Hematopoietic multipotent progenitor cell (in vitro differentiated cells): ENCODE measurements at places on chromosomes 7 and 10. TPM values are rescaled to one million over a fixed set of nuclear protein-coding genes. Genes with fewer than 3 reads are reported as not detected.

DNA sequence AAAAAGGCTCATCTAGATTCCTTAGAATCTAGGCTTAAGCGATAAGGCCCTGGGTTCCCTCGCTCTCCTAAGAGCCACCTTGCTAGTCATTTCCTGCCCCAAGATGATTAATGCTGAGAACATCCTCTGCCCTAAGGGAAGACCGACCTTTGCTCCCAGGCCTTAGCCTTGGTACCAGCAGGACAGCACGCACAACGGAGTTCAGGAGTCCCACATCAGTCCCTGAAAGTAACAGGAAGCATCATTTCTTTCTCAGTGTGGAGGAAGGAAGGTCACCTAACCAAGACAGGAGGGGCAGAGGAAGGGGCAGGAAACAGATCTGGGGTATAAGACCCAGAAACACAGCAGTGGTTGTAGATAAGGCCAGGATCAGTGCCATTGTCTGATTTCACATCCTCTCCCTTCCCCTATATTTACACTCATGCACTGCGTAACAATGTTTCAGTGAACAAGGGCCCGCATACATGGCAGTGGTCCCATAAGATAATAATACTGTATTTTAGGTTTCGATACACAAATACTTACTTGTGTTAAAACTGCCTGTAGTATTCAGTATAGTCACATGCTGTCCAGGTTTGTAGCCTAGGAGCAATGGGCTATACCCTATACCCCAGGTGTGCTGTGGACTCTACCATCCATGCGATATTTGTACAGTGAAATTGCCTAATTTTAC, 8.1 kb upstream of the FAM107B start:
- DNase-seq = peak; percentile 68

- no peak for DNase-seq
Observed at GRCh38 chr10:111890046-111890445, 293.5 kb downstream of the GPAM start.

GRCh38 chr10:89814278-89814677, 112.9 kb downstream of the KIF20B start:
- no peak for DNase-seq

DNA sequence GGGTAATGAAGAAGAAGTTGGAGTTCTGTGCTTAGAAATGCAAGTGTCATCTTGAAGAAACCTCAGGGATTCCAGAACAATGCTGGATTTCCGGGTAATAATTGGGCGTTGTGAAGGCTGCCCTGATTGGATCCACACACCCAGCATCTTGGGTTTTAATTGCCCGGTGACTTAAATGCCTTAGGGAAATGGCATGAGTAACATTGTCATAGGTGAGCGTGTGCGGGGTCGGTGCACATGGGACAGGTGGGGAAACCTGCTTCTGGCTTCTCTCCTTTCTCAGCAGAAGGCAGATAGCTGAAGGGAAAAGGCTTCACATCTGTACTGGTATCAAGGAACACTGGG, 15.2 kb upstream of the CAMK1D start:
- no peak for DNase-seq

- DNase-seq = no peak
Observed at GRCh38 chr10:59138052-59138451, 38.4 kb upstream of the PHYHIPL start.

DNA sequence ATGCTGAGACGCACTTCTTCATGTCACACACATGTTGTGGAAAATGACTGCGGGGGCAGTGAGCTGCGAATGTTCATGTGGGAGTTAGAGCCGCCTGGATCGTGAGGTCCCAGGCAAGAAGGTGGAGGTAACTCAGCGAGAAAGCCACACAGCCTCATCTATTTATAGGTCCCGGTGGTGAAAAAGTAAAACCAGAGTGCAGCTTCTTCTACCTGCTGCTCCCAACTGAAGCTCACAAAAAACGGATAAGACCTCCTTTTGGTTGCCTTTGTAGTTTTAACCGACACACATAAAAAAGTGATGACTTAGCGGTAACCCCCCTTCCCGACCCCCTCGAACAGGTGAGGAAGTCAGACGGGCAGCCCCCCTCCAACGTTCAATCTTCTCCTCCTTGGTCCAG, 276.9 kb downstream of the GATA3 start:
- DNase-seq = peak; percentile 14

DNA sequence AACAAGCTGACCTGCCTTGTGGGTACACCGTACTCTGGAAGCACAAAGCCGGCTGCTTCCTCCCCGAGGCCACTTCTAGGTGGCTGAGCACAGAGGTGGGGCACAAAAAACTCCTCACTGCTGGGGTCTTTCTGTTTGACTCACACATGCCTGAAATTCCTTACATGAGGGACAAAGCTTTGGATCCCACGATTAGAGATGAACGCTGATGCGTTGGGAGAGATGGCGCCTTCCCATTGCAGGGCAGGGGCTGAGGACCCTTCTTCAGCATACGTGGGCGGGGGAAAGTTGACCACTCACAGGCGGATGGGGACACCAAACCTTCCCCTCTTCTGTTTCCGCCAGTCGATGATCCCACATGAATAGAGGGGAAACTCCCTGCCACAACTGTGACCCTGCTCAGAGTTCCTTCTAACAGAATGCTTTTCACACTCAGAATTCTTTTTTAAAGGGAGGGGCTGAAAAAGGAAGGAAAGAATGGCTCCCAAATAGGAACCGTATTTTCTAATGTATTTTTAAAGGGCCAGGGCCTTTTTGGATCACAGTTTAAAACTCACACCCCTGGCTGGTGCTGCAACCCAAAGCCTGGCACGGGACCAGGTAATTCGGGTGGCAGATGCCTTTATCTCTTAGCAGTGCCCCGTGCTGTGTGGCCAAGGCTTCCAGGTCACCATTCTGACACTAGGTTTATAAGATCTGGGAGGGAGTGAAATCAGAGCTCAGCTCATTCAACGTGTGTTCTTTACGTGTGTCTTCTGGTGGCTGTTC, 134.0 kb downstream of the PRKAG2 start:
- no peak for DNase-seq

- no peak for DNase-seq
Observed at GRCh38 chr7:141264511-141264910, 190.6 kb downstream of the TMEM178B start.

- no peak for DNase-seq
Observed at GRCh38 chr7:99036546-99037111, 107.3 kb downstream of the SMURF1 start.

- no peak for DNase-seq
Observed at GRCh38 chr10:75429159-75429827, 2.1 kb upstream of the LRMDA start.

DNA sequence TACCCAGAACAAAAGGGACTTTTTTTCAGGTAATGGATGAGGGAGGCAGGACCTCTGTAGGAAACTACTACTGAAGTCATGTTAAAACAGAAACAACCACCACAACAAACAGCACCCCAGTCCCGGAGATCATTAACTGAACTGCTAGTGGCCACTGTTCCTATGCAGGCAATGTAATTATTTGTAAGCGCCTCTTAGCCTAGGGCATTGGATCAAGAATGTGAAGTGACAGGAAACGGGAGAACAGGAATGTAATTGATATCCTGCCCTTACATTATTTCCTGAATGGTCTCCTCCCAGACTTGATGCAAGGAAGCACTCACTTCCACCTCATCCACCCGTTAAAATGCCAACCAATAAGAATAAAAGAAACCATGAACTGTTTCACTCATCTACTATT, 16.7 kb upstream of the GAD2 start:
- DNase-seq = no peak

DNA sequence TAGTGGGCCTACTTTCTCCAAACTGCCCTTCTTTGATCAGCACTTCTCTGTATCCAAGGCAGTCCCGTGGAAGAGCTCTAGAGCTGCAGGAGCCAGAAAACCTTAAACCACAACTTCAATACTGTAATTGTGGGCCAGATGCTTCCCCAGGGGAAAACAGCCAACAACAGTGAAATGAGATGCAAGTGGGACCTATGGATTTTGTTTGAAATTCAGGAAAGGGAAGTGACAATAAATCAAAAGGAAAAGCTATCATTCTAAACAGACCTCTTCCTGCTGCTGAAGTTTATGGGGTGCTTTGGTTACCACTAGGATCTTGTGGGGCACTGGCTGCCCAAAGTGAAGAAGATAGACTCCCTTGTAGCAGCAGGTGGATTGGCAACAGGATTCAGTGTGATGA, 1031.7 kb downstream of the LRMDA start:
- no peak for DNase-seq

- DNase-seq = peak; percentile 46
Observed at GRCh38 chr10:75924309-75924902, 493.0 kb downstream of the LRMDA start.

- DNase-seq = no peak
Observed at GRCh38 chr10:62335326-62335725, 38.8 kb upstream of the ZNF365 start.

DNA sequence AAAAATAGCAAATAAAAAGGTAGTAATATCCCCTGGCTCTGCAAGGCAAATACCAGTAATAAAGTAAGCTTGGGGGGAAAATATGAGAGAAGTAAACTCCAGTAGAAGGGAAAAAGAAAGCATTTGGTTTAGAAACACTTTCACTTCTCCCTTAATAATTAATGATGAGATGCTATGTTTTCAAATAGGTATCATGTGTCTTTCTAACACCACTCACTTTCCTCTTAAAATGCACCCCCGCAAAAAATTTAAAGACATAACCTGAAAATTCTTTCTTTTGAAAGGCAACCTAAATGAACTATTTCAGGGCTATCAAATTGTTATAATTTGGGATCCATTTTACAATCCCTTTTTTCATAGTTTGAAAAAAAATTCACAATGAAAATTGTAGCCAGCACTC, 240.3 kb downstream of the SNX10 start:
- DNase-seq = no peak

- no peak for DNase-seq
Observed at GRCh38 chr7:151505433-151505832, 14.3 kb downstream of the RHEB start.

GRCh38 chr7:117979954-117980497, 106.8 kb upstream of the CTTNBP2 start:
- DNase-seq = no peak

DNA sequence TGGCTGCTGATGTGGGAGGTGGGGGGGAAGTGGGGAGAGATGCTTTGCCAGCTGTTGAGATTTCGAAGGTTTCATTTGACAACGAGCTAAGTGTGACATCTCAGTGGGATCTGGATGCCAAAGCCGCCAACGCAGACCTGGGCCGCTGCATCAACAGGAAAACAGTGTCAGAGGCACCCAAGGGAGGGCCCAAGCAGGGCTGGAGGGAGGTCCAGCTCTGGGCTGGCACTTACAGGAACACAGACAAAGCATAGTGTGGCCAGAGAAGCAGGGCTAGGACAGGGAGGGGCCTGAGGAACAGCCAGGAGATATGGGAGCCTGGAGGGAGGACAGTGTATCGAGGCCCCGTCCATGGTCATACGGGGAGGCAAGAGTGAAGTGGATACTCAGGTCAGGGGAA, 73.1 kb downstream of the GTF2IRD1 start:
- no peak for DNase-seq

- DNase-seq = no peak
Observed at GRCh38 chr7:131196803-131197202, 130.9 kb upstream of the MKLN1 start.

DNA sequence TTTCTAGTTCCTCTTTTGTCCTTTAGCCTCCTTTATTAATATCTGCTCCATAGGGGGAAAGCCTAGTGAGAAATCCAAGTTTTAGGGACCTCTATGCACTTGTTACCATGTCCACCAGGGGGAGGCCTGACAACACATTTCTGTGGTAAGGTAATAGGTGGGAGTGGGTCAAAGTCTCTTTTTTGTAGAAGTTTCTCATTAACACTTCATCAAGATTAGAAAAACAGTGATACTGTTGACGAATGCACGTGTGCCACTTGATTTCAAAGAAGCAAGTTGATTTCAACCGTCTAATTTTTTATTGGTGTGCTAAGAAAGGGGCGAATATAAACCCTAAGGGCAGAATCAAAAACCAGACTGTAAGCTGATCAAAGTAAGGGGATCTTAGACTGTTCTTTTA, 30.6 kb downstream of the CISD1 start:
- peak; percentile 36 for DNase-seq

GRCh38 chr10:106836933-106837663, 327.4 kb downstream of the SORCS1 start:
- DNase-seq = no peak

GRCh38 chr7:82578430-82578829, 134.9 kb upstream of the CACNA2D1 start:
- no peak for DNase-seq

- DNase-seq = no peak
Observed at GRCh38 chr7:118642396-118642795, 417.9 kb downstream of the ANKRD7 start.

GRCh38 chr7:20438694-20439376, 108.1 kb downstream of the ITGB8 start:
- no peak for DNase-seq

DNA sequence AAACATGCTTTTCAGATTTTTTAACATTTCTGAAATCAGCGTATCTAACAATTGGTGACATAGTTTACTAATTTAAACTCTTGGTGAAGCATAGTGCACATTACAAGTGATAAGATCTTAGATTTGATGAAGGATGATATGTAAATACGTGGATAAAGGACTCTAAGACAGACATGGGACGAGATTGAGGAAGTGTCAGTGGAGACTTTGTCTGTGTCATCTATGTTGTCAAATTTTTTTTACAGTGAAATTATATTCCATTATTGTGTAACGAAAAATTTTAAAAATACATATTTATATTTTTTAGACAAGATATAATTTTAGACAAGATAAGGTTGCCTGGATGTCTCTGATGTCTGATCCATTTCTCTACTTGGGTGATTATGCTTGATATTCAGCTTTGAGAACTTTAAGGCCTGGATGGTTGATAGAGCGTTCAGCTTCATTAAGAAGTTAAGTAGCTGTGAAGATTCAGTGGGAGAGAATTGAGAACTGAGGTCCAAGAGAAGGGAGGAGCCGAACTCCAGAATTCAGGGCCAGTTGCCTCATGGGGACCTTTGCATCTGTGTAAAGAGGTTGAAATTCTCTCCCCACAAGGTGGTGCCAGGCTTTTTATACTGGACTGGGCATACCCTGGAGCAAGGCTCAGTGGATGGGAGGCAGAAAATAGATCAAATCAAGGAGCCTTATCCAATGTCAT, 62.7 kb downstream of the KAT6B start:
- peak; percentile 23 for DNase-seq

DNA sequence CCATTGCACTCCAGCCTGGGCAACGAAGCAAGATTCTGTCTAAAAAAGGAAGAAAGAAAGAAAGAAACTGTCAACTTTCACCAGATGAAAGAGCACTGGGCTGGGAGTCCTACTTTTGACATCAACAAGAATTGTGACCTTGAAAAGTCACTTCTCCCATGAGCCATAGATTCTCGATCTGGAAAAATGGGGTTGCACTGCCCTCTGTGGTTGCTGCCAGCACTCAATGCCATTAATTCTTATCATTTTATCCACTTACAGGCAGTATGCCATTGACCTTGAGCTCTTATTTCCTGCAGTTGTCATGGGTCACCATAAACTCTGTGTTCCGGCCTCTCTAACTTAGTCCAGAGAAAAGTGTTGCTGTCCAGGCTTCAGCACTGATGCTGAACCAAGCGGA, 137.2 kb downstream of the NOC3L start:
- DNase-seq = no peak

The TRPV6 gene
- total RNA-seq = under 0.01 TPM

The C7orf33 gene
- total RNA-seq = not detected

The DKK1 gene
- 0.27 TPM for total RNA-seq

The TMEM270 gene
- not detected for total RNA-seq

The OR2F1 gene
- not detected for total RNA-seq

The PRPS1L1 gene
- total RNA-seq = under 0.01 TPM

The ACHE gene
- 0.27 TPM for total RNA-seq

The SNX10 gene
- total RNA-seq = 7.3 TPM
